ENCODE measurements at places on chromosomes 5 and 9.

DNA sequence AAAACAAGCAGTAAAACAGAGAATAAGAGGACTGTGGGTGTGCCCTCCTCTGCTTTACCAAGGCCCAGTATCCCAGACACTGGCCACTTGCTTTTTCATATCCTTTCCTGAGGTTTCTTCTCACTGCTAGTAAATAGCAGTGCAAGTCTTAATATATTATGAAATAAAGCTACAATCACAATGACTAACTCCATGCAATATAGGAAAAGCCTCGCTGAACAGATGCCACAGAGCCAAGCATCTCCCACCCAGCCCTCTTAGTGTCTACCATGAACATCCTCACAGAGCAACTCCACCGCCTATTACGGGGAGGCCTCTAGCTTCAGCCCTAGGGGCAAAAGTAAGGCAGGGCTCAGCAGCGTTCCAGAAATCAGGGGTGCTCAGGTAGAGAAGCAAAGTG lies 130.7 kb upstream of the LHFPL2 start:
- no peak for DNase-seq

DNA sequence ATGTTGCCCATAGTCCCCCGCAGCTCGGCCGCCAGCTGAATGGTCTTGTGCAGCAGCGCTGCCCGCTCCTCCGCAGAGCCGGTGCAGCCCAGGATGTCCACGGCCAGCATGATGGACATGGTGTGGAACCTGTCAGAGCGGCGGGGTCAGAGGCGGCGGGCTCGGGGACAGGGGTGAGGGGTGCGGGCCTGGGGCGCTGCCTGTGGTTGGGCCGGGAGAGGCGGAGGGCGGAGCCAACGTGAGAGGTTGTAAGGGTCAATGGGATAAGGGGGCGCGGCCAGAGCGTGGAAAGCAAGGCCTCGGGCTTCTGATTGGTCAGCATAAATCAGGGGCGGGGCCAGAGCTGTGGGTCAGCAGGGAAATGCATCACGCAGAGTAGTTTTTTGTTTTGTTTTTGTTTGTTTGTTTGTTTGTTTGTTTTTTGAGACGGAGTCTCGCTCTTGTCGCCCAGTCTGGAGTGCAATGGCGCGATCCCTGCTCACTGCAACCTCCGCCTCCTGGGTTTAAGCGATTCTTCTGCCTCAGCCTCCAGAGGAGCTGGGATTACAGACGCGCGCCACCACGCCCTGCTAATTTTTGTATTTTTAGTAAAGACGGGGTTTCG lies 6.8 kb upstream of the TOR2A start:
- DNase-seq = peak; percentile 37

DNA sequence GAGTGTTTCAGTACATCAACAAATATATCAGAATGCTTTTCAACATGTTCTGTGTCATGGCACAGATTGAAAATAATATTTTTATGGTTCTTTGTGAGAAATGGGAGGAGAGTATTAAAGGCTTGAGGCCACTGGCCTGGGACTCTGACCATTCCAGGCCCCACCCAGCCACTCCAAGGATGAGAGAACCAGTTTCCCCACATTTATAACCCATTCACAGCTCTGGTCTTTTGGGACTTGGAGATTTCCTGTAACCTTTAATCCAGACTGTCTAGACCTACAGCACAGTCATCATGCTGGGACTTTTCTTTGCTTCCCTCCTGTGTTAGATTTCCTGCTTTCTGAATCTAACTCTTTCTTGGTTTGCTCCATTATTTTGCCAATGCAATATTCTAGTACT lies 389.6 kb downstream of the KIAA0825 start:
- DNase-seq = no peak

- no peak for DNase-seq
Observed at GRCh38 chr9:15901572-15901971, 348.7 kb downstream of the CCDC171 start.

DNA sequence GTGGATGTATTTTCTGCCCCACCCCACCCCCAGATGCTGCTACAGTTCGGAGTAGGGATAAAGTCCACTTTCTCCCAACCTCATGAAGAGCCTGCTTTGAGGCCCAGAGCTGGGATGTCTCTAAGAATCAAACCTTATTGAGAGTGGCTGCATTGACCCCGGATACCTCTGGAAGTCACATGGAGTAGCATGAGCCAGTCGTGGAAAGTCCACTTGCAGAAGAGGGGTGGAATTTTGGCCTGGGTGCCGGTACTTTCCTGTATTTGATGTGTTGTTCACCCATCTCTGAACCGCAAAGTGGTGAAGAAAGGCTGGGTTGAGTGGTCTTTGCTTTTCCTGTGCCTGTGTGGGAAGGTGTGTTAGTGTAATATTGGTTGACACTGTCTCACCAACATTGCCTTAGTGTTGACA lies 3.7 kb downstream of the OTULIN start:
- no peak for DNase-seq

- no peak for DNase-seq
Observed at GRCh38 chr9:104876587-104876986, 51.4 kb downstream of the ABCA1 start.

DNA sequence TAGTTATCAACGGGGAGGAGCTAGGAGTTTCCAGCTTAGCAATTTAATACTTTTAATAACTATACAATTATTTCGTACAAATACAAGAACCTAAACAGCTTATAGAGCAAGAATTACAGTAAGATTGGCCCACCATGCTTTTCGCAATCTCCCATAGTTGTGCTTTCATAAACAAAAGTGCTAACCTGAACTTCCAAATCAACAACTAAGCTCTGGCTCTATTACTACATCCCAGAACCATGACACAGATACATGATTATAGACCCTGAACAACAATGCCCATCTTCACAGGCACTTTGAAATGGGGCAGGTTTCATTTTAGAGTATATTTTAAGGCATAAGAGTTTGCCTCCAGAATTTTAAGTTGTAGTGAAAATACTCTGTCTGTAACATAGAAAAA lies 203.5 kb downstream of the DMRTA1 start:
- DNase-seq = no peak

GRCh38 chr9:125435776-125436612 lies 174.4 kb downstream of the GAPVD1 start:
- DNase-seq = no peak

DNA sequence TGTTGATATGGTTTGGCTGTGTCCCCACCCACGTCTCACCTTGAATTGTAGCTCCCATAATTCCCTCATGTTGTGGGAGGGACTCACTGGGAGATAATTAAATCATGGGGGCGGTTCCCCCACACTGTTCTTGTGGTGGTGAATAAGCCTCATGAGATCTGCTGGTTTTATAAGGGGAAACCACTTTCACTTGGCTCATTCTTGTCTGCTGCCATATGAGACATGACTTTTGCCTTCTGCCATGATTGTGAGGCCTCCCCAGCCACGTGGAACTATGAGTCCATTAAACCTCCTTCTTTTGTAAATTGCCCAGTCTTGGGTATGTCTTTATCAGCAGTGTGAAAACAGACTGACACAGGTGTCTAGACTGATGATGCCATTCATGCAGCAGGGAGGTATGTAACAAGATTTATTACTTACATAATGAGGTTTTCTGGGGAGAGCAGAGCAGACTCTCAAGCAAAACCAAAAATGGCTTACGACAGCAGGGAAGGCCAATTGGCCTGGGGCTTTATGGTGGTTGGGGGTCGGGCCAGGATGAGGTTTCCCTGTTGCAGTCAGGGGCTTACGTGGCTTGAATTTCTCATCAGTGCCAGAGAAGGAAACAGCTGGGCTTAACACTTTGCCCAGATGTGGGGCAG lies 9.5 kb upstream of the COMMD10 start:
- peak; percentile 9 for DNase-seq

DNA sequence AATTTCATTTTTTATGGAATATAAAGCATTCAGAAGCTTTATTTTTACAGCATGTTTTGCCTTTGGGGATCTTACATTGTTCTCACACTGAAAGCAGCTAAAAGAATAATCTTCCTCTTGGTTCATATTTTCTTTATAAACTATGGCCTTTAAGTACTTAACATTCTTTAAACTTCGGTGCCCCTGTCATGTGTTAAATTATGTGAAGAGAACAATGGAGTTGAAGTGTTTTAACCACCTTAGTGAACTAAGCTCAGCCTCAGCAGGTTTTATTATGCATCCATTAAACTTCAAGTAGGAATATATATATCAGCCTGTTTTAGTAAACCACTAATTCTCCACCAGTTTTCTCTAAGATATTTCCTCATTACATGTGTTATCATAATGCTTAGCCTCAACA lies 371.4 kb upstream of the CDH18 start:
- DNase-seq = no peak

DNA sequence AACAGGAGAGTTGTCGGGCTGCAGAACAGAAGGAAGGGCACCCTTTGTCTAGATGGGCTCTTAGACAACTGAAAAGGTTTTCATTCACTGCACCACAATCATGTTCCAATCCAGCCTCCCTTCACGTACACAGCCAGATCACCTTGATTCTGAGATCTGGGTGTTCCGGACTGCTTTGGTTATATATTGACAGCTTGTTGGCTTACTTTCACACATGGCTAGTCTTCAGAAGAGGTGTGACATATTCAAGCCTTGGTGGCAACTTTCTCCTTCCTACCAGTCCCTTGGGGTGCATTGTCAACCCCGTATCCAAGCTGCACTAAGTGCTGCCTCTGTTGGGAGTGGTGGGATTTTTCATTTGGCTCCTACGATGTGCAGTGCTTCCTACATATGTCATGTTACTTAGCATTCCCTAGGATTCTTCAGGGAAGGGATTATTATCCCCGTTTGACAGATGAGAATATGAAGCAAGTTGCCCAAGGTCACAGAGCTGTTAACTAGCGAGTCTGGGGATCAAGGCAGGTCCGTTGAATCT lies 100.6 kb downstream of the LIFR start:
- DNase-seq = no peak

- DNase-seq = no peak
Observed at GRCh38 chr5:156025656-156026055, 301.3 kb upstream of the SGCD start.

- no peak for DNase-seq
Observed at GRCh38 chr5:87245451-87245850, 22.2 kb upstream of the RASA1 start.

DNA sequence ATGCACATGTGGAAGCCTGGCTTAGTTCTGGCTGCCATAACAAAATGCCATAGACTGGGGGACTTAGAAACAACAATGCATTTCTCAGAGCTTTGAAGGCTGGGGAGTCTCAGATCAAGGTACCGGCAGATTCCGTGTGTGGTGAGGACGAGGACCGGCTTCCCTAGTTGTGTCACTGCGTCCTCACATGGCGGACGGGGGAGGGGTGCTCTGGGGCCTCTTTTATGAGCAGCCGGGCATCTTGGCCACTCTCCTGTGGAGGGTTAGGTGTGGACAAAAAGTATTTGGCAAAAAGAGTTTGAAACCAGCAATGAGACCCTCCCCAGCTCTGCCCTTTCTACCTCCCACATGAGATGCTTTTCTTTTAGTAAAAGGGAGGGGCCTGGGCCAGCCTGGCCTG lies 118.5 kb upstream of the LPCAT1 start:
- no peak for DNase-seq

- DNase-seq = no peak
Observed at GRCh38 chr5:168889039-168889438, 309.9 kb upstream of the PANK3 start.

DNA sequence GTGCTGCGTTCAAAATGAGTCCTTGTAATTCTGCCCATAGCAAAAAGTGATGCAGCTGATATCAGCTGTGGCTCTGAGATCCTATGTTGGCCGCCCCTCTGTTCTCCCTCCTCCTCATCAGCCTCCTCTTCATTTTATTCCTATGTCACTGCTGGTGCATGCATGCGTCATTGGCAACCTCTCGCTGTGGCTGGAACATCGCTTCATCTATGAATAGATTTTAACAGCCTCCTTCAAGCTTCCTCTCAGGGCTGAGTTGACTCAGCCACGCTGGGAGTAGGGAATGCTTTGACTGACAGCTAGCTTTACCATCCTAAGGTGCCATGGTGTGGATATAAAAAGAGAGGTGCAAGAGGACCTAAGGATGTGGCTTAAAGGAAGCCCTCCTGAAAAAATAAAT lies 303.5 kb downstream of the PLK2 start:
- peak; percentile 60 for DNase-seq

- DNase-seq = no peak
Observed at GRCh38 chr5:1329111-1329579, 15.8 kb downstream of the CLPTM1L start.

- DNase-seq = no peak
Observed at GRCh38 chr9:36833954-36834353, 200.1 kb downstream of the PAX5 start.

DNA sequence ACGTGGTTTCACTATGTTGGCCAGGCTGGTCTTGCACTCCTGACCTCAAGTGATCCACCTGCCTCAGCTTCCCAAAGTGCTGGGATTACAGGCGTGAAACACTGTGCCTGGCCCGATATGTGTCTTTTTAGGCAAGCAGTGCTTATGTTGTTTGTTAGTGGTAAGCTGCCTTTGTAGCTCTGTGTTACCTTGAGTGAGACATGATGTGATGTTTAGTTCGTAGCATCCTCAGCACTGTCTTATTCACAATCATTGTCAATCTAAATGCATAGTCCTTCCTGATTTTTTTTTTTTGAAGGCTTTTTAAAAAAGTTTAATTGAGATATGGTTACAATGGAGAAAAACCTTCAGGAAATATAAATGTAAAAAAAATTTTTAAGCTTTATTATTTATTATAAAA lies 45.5 kb downstream of the EXOSC2 start:
- no peak for DNase-seq

GRCh38 chr9:16247188-16247875 lies 623.1 kb downstream of the BNC2 start:
- peak; percentile 43 for DNase-seq

DNA sequence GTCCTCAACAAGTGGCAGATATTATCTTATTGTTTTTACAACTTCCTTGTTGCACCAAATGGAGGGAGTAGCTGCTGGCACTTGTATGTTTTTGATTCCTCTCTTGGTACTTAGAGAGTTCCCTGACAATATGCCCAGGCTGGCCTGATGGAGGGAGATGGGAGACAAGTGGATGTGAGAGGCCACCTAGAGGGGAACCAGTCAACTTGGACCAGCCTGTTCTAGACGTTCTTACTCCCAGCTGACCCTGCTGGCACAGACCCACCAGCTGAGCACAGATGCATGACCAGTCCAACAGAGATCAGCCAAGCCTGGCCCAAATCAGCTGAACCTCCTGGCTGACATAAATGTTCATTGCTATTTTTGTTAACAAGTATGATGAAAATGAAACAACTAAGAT lies 60.9 kb upstream of the GDNF start:
- DNase-seq = peak; percentile 37

DNA sequence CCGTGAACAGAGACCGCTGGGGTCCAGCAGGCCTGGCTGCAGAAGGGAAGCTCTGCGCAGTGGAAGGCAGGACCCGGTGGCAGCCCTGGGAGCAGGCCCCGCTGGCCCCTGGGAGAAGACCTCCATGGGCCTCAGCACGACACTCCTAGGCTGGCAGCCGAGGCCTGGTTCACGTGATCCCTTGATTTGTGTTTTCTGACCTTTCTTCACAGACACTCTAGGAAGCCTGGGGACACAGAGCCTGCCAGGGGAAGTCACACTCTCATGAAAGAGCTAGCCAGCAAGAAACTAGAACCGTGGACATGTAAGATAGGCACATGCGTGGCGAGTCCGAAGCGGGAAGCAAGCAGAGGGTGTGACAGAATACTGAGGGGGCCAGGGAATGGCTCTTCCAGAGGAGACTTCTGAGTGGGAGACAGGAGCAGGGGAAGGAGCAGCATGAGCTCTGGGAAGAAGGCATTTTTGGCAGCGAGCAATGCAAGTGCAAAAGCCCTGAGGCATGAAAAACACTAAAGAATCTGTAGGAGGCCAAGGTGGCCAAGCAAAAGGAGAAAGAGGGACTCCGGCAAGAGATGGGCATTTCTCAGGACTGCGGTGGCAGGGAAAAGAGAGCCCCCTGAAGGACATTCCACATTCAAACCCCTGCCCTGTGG lies 26.6 kb upstream of the IL17B start:
- no peak for DNase-seq

Data from astrocyte of the spinal cord (primary cell).